Ascending aorta (tissue), 2 donors: ENCODE measurements at places on chromosomes 12 and 14. TPM values are rescaled to one million over a fixed set of nuclear protein-coding genes. Genes with fewer than 3 reads are reported as not detected.

DNA sequence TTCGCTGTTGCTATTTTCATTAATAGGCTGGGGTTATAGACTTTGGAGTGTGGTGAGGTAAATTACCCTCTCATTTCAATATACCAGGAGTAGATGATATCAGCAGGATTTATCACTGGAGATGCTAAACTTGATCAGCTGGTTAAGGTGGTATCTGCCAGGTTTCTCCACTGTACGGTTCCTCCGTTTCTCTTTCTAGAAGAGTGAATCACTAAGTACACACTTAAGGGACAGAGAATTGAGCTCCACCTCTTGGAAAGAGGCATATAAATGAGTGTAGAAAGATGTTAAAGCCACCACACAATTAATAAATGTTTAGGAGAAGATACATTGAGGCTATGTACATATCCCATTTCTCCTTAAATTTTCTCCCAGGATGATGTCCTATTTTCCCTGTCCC is 277.4 kb upstream of the GRIP1 start:
- no peak for DNase-seq

CCDC85C gene
- total RNA-seq, result 0.64 TPM

- no peak for DNase-seq
These were observed 93.1 kb upstream of the EVL start for GRCh38 chr14:99971941-99972747.

GRCh38 chr12:121805171-121806008 is 1.6 kb downstream of the SETD1B start:
- DNase-seq, result no peak

DNA sequence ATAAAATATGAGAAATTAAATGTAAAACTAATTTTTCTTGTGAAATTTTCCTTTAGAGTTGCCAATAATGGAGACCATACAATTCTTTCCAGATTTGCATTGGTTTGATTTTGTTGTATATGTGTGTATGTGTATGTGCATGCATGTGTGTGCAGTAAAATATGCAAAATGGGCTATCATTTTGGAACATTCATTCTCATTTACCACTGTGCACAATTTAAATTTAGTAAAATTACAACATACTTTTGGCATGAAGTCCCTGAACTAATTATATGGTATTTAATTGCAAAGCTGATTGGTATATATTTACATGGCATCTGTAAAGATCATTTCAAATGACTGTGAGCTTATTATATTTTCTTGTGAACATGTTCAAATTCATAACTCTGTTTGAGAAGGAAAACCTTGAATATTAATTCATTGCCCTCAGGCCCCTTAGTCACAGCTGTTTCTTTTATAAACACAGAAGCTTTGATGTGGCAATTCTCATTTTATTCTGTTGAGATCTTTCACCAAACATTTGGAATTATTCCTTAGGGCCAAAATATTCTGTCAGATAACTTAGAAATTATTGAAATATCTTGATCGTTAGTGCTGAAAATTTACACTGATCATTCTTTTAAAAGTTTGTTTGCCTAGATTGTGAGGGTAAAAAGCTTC is 17.6 kb downstream of the KERA start:
- DNase-seq, result no peak

DNA sequence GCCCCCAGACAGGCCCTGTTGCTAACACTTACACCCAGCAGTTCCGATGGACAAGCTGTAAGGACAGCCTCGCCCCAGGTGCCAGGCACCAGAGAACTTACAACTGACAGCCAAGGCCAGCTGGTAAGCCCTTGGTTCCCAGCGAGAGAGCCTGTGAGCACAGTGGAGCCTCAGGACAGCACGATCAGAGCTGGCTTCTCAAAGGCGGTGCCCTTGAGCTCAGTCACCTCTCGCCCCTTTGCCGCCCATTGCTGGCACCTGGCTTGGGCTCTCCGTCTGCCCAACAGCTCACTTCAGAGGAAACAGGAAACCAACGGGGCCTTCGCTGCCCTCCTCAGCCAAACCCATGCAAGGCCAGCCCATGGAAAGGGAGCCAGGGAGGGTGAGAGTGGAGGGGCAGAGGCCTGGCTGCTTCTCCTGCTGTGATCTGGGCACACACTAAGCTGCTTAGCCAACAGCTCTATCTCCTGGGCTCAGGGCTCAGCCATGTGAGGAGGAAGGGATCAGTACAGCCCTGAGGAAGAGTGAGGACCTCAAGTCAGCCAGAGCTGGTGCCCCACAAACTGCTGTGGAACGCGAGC is 98.5 kb downstream of the SINHCAF start:
- no peak for DNase-seq
